ENCODE measurements at places on chromosomes 4 and X.

- DNase-seq, result no peak
Measured at GRCh38 chr4:76590798-76591281, 155.8 kb downstream of the SHROOM3 start.

- DNase-seq, result no peak
Measured at GRCh38 chr4:182649698-182650477, 267.3 kb downstream of the DCTD start.

DNA sequence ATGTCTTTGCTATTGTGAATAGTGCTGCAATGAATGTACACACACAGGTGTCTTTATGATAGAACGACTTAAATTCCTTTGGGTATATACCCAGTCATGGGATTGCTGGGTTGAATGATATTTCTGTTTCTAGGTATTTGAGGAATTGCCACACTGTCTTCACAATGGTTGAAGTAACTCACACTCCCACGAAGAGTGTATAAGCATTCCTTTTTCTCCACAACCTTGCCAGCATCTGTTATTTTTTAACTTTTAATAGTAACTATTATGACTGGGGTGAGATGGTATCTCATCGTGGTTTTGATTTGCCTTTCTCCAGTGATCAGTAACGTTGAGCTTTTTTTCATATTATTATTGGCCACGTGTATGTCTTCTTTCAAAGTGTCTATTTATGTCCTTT lies 17.6 kb upstream of the DCUN1D4 start:
- DNase-seq, result no peak

GRCh38 chr4:158020734-158021346 lies 152.0 kb downstream of the GASK1B start:
- DNase-seq, result no peak

DNA sequence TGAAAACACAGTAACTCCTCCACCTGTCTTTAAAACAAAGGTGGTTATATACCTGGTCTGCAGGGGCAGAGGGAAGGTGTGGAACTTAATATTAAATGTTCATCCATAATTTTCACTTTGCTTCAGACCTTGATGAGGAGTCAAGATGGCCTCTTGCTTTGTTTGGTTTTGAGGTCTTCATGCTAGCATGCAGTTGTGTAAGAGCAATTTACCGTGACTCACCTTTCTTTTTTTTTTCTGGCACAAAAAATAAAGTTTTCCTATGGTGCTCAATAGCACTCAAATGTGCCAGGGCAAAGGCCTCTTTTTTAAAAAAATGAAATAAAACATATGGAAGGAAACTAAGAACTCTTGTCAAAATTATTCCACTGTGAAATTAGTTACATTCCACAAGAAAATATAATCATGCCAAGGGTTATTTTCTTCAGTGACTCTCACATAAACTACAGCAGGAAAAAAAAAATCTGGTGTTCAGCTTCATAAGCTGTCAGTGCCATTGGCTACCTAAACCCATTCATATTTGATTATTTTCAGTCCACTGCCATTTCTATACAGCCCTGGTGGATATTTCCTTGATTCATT lies 128.2 kb downstream of the SLC7A11 start:
- no peak for DNase-seq

GRCh38 chrX:151974336-151975227 lies at the start of gene GABRE:
GABRE (minus strand) TSS chrX:151974676; CDS start chrX:151974625, 51 bp downstream.
- no peak for DNase-seq

DNA sequence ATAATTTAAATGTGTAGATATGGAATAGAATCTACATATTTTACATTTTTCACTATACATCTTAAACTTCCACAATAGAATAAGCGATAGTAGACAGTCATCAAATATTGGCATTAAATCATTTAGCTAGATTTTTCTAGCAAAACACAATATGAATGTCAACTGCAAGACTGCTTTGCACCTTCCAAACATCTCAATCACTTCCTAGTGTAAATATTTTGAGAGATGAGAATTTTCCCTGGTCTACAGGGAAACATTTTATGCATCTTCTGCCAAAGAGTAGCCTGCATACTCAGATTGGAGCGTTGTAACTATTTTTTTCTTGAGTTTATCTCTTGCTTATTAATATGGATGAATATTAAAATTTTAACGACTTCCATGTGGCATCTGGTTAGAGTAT lies 897.4 kb downstream of the CENPC start:
- no peak for DNase-seq

- DNase-seq, result no peak
Measured at GRCh38 chrX:150446151-150446550, 83.0 kb downstream of the MAMLD1 start.

DNA sequence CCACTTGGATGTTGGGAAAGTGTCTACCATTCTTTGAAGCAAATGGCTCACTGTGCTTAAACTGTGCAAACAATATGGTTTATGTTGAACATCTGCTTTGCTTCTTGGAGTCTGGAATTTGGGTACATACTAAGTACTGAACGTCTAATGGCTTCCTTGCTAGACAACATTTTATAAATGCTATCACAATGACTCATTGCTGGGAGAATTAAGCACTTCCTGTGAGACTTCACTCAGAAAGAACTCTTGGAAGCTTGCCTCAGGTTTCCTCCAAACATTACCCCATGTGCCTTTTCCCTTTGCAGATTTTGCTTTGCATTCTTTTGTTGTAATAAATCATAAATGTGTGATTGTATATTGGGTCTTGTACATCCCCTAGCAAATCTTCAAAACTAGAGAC lies 139.7 kb downstream of the PACRGL start:
- no peak for DNase-seq

GRCh38 chrX:123167621-123168020 lies 16.5 kb upstream of the GRIA3 start:
- DNase-seq, result no peak

- DNase-seq, result peak; percentile 3
Measured at GRCh38 chr4:125244848-125245450, 69.8 kb upstream of the FAT4 start.

- DNase-seq, result no peak
Measured at GRCh38 chrX:65035446-65035770, 59.2 kb upstream of the ZC4H2 start.

Data from NCI-H2029 treated with DMSO at 0.1 percent for 48 hours (cell line).